AG04449 (cell line): ENCODE measurements at places on chromosomes 16 and 17.

DNA sequence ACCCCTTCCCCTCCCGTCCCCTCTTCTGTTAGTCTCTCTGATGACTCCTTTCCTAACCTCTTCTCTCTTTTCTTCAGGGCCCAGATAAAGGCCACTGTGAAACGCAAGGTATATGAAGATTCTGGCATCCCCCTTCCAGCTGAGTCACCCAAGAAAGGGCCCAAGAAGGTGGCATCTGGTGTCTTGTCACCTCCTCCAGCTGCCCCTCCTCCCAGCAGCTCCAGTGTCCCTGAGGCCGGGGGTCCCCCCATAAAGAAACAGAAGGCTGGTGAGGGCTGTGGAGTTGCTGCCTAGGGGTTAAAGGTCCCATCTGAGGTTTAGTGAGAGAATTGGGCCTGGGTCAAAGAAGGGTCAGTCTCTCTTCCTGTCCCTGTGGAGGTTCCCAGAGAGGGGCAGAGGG lies 4.0 kb downstream of the RNASEK start:
- DNase-seq, result no peak

- peak; percentile 91 for DNase-seq
Measured at GRCh38 chr17:78840780-78841611, at the start of gene USP36. USP36 (minus strand) TSS chr17:78840814; CDS start chr17:78836363, 4,451 bp downstream.

DNA sequence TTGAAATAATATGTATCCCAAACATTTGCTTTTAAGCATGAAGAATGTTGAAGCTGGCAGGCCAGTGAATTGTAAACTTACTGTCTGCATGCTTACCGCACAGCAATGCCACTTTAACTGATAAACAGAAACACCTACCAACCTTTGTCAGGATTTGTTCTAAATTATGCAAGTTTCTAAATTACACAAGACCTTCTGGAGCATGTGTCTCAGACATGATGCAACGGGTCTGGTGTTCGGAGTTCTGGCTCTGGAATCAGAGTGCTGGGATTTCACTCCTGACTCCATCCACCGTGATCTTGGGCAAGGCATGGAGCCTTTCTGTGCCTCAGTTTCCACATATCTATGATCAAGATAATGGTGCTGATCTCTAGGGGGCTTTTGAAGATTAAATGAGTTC lies 111.2 kb downstream of the CCT6B start:
- no peak for DNase-seq

DNA sequence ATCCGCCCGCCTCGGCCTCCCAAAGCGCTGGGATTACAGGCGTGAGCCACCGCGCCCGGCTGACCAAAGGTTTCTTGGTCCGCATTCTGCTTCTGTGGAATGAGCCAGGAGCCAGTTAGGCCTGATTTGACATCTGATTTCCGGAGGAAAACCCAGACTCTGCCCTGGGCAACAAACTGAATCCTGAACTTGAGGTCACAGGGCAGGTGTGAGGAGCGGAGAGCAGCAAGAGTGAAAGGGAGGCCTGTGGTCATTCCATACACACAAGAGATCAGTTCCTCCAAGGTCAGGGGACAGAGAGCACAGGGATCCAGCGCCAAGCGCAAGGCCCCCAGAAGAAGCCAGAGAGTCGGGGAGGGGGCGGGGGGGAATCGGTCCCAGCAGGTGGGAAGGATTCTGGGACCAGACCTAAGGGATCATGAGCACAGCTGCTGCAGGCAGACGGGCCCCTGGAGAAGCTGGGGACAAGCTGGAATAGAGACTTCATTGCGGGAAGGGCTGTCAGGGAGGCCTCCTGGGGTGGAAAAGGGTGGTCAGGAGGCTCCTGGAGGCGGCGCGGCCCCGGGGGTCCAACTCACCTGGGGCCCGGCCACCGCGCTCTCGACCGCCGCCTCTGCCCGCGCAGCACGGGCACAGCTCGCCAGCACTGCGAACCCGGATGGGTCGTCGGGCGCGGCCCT lies 436 bp downstream of the SHPK start:
- DNase-seq, result no peak

- DNase-seq, result no peak
Measured at GRCh38 chr16:82623241-82623640, 3.5 kb upstream of the CDH13 start.

DNA sequence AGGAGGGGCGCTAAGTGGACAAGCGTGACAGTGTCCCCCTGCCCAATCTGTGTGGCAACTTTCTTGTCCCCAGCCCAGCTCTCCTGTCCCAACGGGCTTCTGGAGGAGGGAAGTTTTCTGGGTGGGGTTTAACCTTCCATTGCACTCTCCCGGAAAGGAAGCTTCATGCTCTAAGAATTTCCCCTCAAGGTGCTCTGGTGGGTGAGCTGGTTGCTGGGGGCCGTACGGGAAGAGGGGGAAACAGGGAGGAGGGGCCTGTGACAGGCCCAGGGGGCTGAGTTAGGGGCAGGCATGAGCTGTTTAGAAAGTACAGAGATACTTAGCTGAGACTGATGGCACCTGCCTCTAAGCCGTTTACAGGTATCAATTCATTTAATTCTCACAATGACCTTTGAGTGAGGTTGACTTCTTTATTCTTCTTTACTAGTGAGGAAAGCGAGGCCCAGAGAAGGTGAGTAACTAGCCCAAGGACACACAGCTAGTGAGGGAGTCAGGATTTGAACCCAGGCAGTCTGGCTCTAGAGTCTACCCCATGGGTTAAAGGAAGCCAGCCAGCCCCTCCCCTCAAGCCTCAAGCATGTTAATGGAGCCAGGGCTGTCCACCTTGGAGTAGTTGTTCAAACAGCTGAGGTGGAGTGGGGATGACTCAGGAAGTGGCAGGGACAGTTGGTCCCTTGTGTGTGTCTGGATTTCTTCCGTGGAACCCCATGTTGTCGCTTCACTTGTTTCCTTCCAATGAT lies 18.9 kb downstream of the ADGRG1 start:
- no peak for DNase-seq
